ENCODE measurements at places on chromosomes 4 and X.
A peak's percentile ranks its signal among the peaks of the same experiment; 100 is the strongest.

- no peak for DNase-seq
Measured at GRCh38 chr4:76535603-76536372, 100.8 kb downstream of the SHROOM3 start.

- peak; percentile 65 for DNase-seq
Measured at GRCh38 chrX:150772150-150772970, 79.2 kb downstream of the MTMR1 start.

DNA sequence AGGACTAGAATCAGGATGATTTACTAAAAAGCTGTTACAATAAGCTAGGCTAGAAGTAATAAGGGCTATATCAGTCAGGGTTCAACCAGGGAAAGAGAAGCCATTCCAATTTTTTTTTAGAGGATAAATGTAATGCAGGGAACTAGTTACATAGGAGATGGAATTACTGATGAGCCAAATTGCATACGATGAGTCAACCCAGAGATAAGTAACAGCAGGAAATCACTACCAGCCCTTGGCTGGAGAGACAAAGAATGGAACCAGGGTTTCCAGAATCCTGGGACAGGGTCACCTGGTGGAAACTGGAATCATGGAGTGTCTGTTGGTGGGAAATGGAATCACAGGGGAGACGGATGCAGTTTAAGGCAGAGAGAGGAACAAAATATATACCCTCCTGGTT is 13.1 kb upstream of the MAGEA4 start:
- no peak for DNase-seq

- DNase-seq: no peak
Measured at GRCh38 chr4:20639346-20639745, 60.9 kb upstream of the PACRGL start.

Measured in T-helper 17 cell (primary cell).